Astrocyte of the spinal cord (primary cell): ENCODE measurements at places on chromosomes 7 and 10.

GRCh38 chr10:48490571-48490940, 114.3 kb downstream of the ARHGAP22 start:
- no peak for DNase-seq

DNA sequence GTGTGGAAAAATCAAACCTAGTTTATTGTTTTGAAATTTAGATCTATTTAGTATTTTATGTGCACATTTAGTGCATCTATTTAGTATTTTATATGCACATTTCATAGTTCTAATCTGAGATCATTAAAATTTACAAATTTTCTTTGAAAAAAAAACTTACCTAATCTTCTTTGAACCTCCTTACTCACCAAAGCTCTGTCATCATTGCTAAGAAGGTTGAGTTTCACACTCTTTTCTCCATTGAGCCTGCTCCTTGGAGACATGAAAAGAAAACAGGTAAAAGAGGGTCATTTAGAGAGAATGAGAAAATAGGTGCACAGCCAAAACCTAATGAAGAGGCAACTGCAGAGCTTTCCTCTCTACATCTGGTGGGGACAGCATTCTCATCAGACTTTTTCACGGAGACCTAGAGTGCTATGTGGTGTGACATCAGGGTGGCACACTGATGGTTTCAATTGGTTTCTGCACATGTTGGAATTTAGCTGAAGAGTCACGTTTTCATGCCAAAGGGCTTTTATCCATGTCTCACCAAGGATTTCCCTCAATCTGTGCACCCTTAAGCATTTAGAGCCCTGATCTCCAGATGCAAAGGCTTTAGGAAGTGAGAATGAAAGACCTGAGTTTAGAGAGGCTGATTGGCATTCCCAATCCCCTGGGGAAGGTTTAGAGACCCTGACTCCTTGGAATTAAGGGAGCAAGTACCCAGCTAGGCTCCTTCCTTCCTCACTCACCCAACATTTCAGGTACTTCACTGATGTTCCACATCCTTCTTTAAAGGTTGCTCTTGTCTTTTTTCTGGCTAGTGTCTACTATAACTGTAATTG, 89.2 kb upstream of the CAPZA2 start:
- DNase-seq: no peak

GRCh38 chr7:16210171-16210570, 211.2 kb downstream of the CRPPA start:
- no peak for DNase-seq

- DNase-seq: peak; percentile 51
Observed at GRCh38 chr7:108486291-108486966, 30.2 kb upstream of the NRCAM start.

GRCh38 chr7:23396222-23397015, 73.9 kb downstream of the IGF2BP3 start:
- peak; percentile 67 for DNase-seq

GRCh38 chr7:80940539-80941207, 21.8 kb upstream of the SEMA3C start:
- DNase-seq: no peak

GRCh38 chr10:45439873-45440272, 65.9 kb downstream of the ALOX5 start:
- no peak for DNase-seq

GRCh38 chr7:111168182-111168581, 77.3 kb downstream of the LRRN3 start:
- peak; percentile 68 for DNase-seq

DNA sequence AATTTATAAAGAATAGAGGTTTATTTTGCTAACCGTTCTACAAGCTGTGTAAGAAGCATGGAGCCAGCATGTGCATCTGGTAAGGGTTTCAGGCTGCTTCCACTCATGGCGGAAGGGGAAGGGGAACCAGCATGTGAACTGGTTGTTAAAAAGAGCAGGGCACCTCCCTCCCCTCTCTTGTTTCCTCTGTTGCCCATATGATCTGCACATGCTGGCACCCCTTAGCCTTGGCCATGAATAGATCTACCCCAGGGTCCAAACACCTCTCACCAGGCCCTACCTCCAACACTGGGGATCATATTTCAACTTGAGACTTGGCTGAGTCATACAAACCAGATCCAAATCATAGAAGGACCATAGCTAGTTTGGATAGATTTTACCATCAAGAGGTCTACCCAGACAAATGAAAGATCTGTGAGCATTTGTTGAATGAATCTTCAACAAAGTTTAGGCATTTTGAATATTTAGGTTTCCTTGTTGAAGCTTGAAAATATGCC, 36.0 kb upstream of the NRP1 start:
- no peak for DNase-seq

- no peak for DNase-seq
Observed at GRCh38 chr7:151896086-151896485, 19.2 kb upstream of the PRKAG2 start.

GRCh38 chr7:27105301-27106031, 3.0 kb upstream of the HOXA2 start:
- DNase-seq: peak; percentile 65

DNA sequence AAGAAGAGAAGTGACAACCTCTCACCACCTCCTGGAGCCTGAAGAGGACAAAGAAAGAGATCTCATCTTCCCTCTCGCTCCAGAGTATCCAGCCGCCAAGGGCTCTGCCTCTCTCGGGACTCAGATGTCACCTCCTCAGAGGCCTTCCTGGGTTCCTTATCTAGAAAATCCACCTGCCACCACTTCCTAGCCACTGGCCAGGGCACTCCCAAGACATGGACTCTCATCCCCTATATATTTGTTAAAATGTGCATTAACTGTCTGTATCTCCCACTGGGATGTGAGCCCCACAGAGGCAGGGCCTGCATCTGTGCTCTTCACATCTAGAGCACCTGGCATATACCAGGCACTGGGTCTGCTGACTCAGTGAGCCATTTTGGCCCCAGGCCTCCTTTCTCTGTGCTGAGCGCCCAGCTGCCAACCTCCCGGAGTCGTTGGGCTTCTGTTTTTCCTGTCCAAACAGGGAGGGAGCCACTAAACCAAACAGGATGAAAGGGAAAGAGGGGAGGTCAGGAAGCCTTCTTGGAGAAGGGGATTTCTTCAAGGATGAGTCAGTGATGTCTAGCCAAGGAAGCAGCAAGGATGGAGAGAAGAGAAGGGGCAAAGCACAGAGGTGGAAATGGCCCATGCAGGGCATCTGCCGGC, 58.9 kb downstream of the KCNMA1 start:
- DNase-seq: peak; percentile 59

DNA sequence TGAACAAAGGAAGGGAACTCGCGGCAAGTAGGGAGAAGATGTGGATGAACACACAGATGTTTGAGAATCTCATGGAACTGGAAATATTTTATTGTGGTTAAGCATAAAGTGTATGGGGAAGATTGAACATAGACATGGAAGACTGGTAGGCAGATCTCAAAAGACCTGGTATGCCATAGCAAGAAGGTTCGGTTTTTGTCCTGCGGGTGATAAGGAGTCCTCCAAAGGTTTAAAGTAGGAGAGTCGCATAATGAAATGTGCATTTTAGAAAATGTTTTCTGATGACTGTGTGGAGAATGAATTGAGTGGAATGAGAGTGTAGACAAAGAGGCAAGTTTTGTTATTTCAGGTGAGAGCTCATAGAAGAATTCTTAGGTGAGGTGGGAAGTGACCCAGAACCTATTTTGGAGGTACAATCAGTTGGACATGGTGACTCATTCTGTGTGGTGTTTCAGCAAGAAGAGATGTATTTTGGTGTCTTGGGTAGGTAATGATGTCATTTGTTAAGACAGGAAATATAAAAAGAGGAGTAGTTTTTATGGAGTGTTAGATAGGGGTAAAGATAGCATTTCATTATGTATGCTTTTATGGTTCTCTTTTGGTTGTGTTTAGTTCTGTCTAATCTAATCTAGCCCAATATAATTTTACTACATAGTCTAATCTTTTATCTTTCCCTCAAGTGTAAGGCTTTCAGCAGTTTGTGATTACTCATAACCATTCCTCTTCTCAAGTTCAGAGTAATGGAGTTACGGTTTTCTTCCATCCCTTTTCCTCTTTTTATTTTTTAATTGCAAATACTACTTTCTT, 239.2 kb downstream of the EXOC4 start:
- DNase-seq: peak; percentile 25

DNA sequence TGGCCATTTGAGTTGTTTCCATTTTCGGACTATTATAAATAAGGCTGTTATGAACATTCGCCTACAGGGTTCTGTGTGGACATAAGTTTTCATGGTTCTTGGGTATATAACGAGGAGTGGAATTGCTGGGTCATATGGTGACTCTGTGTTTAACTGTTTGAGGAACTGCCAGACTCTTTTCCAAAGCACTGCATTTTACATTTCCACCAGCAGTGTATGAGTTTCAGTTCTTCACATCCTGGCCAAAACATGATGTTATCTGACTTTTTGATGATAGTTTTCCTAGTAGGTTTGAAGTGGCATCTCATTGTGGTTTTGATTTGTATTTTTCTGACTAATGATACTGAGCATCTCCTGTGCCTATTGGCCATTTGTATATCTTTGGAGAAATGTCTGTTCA, 5.4 kb downstream of the SUV39H2 start:
- no peak for DNase-seq

GRCh38 chr10:126140746-126141273, 244.4 kb downstream of the FANK1 start:
- no peak for DNase-seq

GRCh38 chr7:24956021-24956420, 24.0 kb downstream of the OSBPL3 start:
- DNase-seq: no peak

DNA sequence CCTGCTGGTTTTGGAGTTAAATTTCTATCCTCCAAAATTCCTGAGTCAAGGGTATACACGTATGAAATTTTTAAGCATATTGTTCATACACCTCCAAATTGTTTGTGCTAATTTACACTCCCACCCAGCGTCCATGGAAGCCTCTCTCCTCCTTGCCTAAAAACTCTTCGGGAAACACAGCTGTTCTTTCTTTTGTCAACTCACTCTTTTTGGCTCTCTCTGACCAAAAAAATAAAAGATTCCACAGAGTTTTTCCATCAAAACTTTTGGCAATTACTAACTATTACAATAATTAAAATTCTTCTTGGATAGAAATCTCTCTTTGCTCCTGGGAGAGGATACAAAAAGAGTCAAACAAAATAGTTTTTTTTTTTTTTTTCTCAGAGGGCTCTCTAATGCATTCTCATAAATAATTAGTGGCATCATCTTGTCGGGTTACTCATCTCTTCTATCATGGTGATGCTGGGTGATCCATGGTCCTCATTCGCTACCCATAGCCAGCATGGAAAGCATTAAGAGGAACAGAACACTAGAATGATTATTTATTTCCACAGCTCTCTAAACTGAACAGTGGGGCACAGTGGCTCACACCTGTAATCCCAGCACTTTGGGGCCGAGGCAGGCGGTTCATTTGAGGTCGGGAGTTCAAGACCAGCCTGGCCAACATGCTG, 310.7 kb downstream of the SFMBT2 start:
- DNase-seq: no peak

- DNase-seq: peak; percentile 44
Observed at GRCh38 chr10:75211007-75211691, 553 bp downstream of the VDAC2 start.

GRCh38 chr10:106311590-106311989, 852.9 kb downstream of the SORCS1 start:
- DNase-seq: no peak

- no peak for DNase-seq
Observed at GRCh38 chr10:93573051-93573909, 6.8 kb downstream of the FFAR4 start.

DNA sequence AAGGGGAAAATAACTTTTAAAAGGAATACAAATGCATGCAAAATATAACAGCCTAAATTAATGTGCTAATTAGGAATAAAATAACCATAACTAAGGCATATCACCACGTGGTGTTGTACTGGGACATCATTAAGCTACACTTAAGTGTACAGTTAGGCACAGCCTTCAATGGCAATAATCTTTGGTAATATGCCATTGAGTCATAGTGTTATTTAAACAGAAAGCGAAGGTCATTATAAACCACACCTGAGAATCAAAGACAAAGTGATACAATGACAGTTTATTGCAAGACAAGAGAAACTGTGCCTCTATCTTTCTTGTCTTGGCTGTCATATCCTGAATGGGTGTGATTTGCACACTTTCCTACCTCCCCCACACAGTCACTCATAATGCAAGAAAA, 30.5 kb upstream of the AUTS2 start:
- no peak for DNase-seq

- DNase-seq: no peak
Observed at GRCh38 chr10:44198780-44199097, 186.2 kb downstream of the CXCL12 start.

DNA sequence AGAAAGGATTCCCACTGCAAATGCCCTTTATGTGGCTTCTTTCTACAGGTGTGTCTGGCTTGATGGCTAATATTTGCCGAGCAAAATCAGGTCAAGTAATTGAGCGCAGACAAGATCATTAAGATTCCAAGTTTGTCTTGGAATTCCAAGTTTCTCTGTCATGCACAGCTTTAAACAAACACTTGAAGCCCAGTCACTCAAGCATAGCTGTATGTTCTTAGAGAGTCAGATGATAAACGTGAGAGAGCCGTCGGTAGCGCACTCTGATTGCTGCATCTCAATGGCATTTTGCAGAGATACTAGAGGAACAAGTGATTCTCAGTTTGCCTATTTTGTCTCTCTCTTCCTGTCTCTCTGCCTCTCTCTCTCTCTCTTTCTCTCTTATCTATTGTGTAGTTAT, 658 bp downstream of the DMBT1 start:
- DNase-seq: no peak

- DNase-seq: no peak
Observed at GRCh38 chr10:102451105-102451969, at the start of gene C10orf95. Gene C10orf95, minus strand, starts transcription at chr10:102451543. Its CDS starts 450 bp downstream, at chr10:102451093.

DNA sequence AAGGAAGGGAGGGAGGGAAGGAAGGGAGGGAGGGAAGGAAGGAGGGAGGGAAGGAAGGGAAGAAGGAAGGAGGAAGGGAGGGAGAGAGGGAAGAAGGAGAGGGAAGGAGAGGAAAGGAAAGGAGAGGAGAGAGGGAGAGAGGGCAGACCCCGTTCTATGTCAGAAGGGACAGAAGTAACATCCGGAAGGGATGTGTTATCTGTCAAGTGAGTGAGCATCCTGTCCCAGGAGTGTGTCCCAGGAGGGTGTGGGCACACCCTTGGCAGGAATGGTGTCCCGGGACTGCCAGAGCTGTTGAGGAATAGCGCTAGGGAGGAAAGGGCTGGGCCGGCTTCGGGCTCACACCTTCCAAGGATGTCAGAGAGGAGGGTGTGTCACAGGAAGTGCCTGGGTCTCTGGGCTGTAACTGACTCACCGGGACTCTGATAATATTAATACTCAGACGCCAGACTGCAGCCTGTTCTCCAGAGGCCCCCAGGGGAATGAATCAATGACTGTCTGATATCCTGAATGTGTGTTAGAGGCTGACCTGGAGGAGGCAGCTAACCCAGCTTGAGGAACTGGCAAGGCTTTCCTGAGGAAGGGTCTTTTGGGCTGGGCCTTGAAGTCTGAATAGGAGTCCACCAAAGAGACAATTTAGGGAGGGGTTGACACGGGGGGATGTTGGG, 125.6 kb upstream of the TNRC18 start:
- peak; percentile 41 for DNase-seq

- DNase-seq: no peak
Observed at GRCh38 chr7:423312-424260, 96.1 kb downstream of the PDGFA start.
